ENCODE measurements at places on chromosomes 12 and 14.

DNA sequence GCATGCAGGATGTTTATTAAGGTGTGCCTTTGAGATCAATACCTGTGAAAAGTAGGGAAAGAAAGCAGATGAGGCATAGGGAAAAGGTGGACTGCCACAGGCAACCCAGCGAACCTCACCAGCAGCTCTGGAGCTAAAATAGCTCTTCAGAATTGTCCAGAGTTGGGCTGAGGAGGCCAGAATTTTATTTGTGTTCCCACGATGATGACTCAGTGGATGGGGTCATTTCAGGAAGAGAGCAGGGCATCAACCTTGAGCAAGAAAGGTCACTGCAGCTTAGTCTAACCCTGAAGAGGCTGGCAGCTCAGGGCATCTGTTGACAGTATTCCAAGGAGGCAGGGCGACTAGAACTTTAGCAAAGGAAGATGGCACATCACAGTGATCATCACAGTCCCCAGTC is 696.1 kb downstream of the DIO2 start:
- DNase-seq = no peak

DNA sequence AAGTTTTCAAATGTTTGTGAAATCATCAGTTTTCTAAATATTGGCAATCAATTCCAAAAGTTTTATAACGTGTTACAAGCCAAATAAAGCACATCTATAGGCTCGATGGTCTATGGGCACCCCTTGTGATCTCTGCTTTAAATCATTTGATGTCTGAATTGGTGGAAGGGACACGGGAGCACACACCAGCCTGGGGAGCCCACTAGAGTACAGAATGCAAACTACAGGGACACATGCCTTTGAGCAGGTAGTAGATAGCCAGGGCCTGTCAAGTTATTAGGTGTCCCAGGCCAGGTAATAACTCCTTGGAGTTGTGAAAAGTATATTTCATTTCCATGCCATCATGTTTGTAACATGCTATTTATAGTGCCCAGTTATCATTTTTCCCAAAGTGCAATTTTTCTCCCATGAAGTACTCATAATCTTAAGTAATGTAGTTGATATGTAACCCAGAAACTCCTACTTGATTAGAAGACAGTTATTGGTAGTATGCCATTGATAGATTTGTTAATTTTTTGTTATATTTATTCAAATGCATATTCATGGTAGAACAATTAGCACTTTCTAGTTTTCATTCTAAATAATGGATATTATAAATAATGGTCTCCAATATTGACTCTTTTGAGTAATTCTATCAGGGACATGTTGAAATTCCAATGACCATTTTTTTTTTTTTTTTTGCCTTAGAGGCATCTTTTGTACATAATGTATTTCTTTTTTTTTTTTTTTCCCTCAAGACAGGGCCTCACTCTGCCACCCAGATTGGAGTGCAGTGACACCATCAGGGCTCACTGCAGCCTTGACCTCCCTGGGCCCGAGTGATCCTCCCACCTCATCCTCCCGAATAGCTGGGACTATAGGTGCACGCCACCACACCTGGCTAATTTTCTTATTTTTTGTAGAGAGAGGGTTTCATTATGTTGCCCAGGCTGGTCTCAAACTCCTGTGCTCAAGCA is 96.9 kb upstream of the FGD4 start:
- DNase-seq = no peak

DNA sequence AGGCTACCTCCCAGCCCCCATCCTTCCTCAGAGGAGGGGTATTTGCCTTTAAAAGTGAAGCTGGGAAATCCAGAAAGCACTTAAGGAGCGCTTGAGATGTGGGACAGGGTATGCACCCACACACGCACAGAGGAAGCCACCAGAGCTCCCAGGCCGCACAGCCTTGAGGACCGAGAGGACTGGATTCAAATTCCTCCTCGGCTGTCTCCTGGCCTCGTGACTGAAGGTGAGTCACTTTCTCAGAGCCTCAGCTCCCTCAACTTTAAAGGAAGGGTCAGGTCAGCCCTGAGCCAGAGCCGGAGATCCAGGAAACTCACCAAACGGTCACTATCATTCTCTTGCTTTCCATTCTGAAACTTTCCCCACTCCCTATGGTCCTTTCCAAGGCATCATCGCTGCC is 37.6 kb downstream of the BCL11B start:
- DNase-seq = no peak

DNA sequence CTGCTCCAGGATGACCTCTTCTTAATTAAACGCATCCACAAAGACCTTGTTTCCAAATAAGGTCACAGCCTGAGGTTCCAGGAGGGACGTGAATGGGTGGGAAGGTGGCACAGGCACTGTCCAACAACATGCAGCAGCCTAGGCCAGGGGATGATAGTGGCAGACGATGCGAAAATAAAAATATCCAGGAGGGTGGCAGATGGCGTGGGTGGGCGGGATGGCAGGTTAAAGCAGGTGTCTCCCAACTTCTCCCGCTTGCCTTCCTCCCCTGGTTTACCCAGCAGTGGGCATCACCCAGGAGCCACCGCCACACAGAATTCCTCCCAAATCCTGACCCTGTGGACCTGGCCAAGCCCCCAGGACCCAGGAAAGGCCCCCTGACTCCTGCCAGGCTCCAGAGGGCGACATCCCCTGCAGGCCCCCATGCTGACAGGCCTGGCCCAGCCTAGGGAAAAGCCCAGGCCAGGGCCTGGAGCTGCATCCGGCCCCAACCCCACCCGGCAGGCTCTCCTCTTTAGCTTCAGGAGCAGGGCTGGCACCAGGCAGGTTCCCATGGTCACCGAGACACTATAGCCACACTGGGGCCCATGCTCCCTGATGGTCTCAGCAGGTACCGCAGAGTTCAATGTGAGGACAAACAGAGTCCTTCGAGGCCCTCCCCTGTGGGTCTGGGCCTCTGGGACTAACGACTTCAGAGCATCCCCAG is 9.7 kb downstream of the NCOR2 start:
- no peak for DNase-seq

GRCh38 chr12:126424696-126425095 is 1359.5 kb downstream of the AACS start:
- no peak for DNase-seq

DNA sequence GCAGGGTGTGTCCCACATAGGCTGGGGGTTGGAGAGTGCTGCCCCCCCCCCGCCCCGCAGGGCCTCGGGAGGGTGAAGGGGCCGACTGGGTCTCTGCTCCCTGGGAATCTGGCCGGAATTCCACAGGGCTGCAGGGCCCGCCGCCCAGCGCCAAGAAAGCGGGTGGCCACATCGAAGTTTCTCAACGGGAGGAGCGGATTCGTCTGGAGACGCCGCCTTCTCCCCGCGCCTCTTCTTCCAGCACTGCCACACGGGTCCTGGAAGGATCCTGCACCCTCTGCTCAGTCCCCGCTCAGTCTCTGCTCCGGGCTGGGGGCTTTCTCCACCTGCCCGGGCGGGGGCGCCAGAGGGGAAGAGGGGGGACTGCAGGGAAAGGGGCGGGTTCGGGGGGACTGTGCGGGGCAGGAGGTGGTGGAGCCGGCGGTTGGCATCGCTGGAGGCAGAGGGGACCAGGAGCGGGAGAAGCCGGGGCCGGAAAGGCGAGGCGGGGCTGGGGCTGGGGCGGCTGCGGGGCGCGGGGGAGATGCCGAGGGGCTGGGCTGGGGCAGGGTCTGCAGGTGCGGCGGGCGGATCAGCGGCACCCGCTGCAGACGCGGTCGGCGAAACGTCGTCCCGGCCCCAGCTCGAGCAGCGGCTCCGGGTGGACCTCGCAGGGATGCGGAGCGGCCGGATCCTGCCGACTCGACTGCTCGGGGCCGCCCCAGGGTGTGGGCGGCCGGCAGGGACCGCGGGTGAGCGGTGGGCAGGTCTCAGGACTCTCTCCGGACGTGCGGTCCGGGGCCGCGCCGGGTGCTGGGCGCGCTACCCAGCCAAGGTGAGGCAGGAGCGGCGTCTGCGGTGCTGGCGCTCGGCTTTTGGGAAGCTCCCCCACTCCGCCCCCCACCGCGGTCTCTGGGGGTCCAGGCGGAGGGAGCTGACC is 811.4 kb upstream of the TMEM132C start:
- no peak for DNase-seq

Measured in LNCaP clone FGC (cell line).